Right forelimb (tissue), 1 donor: ENCODE measurements at places on chromosomes 1 and 21.

DNA sequence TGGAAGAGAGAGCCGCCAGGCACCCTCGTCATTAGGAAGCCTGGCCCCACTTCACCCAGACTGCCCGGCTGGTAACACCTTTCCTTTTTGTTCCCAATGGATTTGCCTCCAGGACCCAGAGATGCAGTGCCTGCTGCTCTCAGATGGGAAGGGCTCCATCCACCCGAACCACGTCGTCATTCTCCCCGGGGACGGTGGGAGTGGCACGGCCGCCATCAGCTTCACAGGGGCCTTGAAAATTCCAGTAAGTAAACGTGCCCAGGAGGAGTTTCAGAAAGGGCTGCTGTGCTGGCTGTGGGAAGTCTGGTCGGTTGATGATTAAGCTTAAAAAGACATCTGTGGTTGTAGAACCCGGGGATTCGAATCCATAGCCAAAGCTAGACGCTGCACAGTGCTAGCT, 45.2 kb downstream of the SLC37A1 start:
- DNase-seq, result peak; percentile 23

DNA sequence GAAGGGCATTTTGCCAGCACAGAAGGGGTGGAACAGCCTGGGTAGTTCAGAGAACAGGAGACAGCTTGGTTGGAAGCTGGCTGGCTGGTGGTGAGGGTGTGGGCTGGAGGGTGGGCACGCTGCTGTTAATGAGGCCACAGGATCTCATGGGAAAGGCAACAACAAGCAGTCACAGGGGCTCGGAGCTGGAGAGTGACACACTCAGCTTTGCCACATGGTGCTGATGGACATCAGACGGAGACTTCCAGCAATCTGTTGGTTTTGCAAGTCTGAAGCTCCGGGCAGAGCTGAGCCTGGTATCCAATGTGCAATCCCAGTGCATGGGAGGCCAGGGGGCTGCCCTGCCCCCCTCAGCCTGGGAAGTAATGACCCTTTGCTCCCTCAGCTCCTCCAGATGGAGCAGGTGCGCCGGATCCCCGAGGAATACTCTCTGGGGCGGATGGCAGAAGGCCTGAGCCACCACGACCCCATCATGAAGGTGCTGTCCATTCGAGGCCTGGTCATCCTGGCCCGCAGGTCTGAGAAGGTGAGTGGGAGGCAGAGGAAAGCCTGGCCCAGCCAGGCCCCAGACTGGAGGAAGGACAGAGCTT, 15.6 kb upstream of the TTC4 start:
- DNase-seq, result no peak

- peak; percentile 32 for DNase-seq
These were observed 7.0 kb downstream of the SH3BP5L start for GRCh38 chr1:248818505-248819374.

DNA sequence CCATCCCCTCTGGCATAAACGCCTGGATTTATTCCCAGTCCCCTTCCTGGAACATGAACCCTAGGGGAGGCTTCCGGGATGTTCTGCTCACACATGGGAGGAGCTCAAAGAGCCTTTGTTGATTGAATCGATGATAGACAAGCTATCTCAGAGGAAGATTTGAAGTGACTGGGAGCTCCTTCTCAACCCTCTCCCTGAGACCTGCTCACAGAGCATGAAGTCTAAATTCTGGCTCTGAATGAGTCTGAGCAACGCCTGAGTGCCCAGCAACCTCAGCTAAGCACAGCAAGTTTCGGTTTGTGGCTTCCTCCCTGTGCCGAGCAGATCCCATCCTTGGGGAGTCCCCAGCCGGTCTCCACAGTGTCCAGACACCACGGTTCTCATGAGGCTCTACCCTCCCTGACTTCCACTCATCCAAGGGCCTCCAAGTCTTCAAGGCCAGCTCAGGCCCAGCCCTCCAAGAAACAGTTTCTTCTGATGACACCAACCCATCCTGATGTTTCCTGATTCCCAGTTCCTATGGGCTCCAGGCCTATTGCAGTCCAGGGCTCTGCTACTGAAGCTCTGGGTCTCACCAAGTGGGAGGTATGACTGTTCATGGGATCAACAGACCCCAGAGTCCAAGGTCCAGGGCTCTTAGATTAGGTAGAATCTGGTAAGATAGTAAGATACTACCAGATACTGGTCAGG, 190.8 kb downstream of the DYRK1A start:
- no peak for DNase-seq
